ENCODE measurements at places on chromosomes 6 and 20.

DNA sequence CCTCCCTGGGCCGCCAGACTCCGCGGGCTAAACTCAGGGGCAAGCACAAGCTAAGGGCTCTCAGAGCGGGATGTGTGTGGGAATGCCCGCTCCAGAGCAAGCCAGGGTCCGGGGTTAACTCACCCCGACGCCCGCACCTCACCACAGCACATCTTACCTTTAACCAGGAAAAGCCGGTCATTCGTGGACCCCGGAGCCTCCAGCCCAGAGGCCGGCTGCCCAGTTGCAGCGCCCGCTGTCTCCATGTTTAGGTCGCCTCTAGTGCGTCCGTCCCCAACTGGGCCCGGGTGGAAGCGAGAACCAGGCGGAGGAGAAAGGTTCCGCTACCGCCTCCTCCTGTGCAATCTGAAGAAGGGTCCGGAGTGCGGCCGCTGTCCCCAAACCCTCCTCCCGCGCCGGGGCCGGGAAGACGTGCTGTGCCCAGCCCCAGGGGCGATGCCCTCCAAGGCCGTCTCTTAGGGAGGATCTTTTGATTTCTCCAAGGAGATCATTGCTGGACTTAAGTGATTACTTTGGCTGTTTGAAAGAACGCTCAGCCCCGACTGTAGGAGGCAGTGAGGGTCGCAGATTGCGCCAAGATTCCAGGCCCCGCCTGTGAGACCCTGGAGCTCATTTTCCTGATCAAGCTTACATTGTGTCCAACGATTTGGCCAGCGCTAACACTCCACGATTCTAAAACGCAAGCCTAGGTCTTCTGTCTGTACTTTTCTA lies at the start of gene TMEM242:
TSS of gene TMEM242 (minus strand) at position 265 of the 711 bp plus-strand sequence. CDS start at position 245, 20 bp downstream.
- peak; percentile 81 for DNase-seq

- no peak for DNase-seq
Observed at GRCh38 chr6:79231101-79231500, 3.4 kb downstream of the HMGN3 start.

GRCh38 chr6:157144859-157145568 lies 178.3 kb downstream of the TMEM242 start:
- no peak for DNase-seq

DNA sequence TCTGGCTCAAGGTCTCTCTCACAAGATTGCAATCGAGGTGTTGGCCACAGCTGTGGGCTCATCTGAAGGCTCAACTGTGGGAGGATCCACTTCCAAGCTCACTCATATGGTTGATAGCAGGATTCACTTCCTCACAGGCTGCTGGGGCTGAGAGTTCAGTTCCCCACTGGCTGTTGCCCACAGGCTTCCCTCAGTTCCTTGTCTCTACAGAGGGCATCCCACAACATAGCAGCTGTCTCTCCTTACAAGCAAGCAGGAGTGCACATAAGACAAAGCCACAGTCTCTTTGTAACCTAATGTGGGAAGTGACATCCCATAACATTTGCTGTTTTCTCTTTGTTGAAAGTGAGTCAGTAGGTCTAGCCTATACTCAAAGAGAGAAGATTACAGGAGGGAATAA lies 14.0 kb downstream of the SPATS1 start:
- no peak for DNase-seq

DNA sequence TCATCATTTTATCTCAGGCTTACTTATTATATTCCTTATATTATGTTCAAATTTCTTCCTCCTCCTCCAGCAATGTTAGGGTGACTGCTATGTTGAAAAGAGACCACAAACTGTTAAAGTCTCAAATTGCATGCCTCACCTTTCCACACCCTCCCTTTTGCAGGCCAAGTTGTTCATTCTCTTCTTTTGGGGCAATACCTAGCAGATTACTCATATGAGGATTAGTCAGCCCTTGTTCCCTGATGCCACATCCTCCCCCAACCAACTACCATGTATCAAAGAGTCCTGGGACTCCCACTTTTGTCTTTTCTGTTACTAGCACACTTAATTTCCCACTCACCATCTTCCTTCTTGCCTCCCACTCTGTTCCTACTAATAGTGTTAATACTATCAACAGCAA lies 434.7 kb downstream of the BCKDHB start:
- no peak for DNase-seq

DNA sequence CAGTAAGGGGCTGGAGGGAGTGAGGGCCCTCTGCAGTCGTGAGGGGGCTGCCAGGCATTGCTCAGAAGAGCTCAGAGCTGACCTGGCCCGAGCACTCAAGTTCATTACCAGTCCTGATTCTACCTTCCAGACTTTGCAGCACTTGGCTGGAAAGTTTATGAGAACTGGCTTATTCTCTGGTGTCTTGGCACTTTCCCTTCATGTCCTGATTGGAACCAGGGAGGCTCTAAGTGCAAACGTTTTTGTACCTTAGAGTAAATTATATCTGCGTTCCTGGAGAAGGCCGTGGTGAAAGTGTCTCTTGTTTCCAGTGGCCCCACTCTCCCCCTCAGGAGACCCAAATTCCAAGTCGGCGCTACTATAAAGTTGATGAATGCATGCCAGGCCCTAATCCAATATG lies 402.3 kb downstream of the CDC5L start:
- DNase-seq: no peak

DNA sequence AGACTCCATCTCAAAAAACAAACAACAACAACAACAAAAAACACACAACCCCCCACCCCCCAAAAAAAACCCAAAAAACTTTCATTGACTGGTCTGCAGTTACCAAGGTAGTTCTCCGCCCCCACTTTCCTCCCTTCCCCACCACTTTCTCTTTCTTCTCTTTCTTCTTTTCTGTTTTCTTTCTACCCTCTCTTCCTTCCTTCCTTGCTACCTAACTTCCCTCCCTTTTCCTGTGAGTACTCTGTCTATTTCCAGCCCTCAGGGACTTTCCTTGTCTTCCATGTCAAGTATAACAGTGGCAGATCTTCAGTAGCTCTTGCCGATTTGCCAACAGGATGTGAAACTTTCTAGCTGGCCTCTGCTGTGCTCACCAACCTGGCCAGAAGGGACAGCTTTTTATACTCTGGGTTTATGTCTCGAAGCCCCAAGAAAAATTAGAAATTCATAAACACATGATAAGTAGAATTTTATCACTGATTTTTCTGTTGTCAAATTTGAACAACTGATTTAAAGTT lies 399.5 kb downstream of the QKI start:
- no peak for DNase-seq

- no peak for DNase-seq
Observed at GRCh38 chr20:25136643-25137559, 55.0 kb upstream of the VSX1 start.

- no peak for DNase-seq
Observed at GRCh38 chr6:139931747-139932146, 557.3 kb upstream of the CITED2 start.

GRCh38 chr20:48787861-48788375 lies 39.9 kb downstream of the PREX1 start:
- no peak for DNase-seq

- DNase-seq: no peak
Observed at GRCh38 chr6:83908813-83909212, 49.3 kb downstream of the CYB5R4 start.

- DNase-seq: no peak
Observed at GRCh38 chr20:5741089-5741488, 9.1 kb upstream of the SHLD1 start.

- DNase-seq: no peak
Observed at GRCh38 chr6:11076540-11076939, 17.1 kb upstream of the SMIM13 start.

DNA sequence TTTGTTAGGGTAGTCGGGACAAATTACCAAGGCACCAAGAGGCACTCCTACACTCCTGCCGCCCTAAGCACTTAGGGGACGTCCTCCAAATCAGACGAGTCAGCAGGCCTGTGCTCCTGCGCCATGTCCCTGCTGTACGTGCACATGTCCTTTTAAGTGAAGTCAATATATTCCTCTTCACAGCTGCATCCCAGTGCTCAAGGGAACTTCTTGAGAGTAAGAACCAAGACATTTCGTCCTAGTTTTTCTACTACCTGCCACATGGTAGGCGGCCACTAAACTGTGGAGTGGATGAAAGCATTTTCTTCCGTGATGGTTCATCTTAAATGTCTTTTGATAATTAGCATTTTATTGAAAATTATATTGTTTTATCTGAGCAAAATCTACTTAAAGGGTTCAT lies 100.7 kb downstream of the RPP40 start:
- no peak for DNase-seq

- no peak for DNase-seq
Observed at GRCh38 chr20:3784863-3785239, 1.7 kb downstream of the CENPB start.

DNA sequence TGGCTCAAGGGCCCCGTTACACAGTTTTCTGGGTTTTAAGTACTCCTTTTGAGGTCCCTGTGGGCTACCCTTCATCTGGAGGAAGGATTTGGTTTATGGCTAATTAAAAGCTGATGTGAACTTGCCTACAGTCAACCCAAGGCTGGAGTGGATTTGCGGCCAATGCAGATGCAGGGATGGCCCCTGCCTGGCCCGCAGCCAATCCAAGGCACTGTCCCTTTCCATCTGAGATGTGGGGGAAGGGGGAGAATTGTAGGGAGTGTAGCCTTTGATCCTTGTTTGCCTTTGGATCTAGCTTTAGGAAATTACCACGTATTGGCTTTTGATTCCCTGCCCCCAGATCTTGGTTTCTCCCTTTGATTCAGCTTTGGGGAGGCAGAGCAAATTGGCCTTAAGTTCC lies 128.0 kb upstream of the GGTLC1 start:
- DNase-seq: no peak

- no peak for DNase-seq
Observed at GRCh38 chr6:82178077-82178758, 69.3 kb downstream of the IBTK start.

DNA sequence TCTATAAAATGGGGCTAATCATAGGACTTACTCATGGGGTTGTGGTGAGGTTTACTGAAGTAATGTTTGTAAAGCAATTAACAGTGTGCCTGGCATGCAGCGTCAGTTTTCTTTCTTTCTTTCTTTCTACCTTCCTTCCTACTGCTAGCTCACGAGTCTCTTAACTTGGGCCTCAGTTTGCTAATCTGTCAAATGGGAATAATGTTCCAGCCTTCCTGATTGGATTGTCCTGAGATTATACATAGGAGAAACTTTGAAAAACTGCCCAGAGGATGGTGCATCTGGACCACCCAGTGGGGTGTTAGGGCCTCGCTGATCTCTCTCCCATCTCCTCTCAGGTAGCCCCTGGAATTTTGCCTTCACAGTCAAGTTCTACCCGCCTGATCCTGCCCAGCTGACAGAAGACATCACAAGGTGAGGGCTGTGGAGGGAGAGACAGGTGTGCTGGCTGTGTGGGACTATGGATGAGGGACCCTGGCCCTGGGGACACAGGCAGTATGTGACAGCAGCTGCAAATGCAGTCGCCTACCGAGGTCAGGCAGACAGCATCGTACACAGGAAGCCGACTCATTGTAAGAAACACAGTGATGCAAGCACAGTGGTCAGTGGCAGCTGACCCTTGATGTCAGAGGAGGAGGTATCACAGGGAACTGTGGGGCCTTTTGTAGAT lies 27.5 kb downstream of the EPB41L1 start:
- DNase-seq: no peak

DNA sequence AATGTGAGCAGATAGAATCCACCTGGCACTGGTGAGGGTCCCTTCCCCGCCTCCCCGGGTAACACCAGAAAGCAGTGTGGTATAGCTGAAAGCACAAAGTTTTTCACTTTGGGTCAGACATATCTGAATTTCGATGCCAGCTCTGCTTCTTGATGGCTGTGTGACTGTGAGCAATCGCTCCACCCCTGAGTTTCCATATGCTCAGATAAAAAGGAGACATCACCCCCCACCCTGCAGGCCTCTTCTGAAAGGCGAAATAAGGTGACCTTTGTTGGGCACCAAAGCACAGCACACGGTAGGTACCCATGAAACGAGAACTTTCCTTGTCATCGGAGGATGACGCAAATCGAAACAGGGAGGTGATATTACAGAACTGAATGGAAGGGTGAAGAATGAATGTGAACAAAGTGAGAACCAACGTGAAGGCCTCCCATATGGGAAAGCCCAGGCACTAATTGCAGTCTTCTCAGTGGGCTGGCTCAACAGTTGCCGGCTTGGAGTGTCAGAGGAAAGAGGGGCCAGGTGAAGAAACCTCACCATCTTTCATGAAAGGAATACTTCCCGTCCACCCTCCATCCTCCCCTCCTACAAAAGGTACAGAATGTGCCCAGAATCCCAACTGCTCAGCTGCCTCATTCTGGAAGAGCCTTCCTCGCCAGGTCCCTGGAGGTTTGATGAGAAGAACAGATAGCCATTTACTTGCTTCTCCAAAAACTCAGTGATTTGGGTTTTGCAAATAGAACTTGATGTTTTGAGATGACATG lies 61.8 kb downstream of the NFATC2 start:
- no peak for DNase-seq

DNA sequence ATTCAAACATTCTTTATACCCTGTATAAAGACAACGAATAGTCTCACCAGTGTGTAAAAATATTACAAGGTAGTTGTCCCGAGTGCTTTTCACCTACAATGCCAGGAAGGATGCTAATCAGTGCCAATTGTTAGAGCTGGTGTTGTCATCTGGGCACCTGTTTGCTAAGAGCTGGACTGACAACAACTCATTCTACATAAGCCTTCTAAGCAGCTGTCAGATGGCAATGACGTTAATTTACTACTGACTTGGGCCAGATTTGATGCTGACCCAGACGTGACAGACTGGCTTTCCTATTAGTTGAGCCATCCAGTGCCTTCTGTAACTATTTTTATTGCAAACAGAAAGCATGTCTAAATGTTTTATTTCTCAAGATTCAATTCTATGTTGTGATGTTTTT lies 355.2 kb downstream of the ADGRB3 start:
- no peak for DNase-seq

DNA sequence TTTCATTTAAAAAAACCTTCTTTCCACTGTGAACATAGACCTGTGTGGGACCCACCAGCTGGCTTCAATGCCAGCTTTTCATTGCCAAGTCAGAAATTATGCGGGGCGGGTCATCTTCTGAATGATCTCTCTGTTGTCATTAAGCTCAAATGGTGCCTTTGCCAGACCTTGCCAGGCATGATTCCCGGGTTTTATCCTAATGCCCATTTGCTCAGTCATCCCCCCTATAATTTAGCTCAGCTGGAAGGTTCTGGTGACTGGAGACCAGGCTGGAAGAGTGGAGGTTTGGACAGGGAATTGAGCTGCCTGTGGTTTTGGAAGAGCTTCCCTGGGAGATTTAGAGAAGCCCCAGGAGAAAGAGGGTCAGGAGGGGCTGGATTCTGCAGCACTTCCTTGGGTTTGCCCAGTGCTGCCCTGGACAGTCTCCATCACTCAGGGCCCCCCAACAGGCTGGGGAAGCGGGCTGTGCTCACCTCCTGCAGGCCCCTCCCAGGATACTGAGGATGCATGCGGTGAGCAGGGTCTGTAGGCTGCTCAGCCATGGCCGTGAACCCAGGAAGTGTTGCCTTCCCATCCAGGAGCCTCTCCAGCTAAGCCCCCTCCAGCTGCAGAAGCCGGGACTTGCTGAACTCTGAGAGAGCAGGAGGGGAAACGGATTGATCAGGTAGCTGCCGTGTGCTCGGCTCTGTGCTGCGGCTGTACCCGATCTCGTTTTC lies 273.0 kb downstream of the CDH4 start:
- no peak for DNase-seq

- no peak for DNase-seq
Observed at GRCh38 chr20:64156136-64156885, 7.9 kb upstream of the MYT1 start.

Measured in stimulated activated CD8-positive, alpha-beta memory T cell treated with anti-CD3 and anti-CD28 coated beads, Interleukin-7, amount 100 ng/mL, for 1 hour (primary cell).